CD4-positive, alpha-beta T cell treated with Interleukin-6 at 100 ng/mL for 8 hours (primary cell): ENCODE measurements at places on chromosomes 3 and 15.
A peak's percentile ranks its signal among the peaks of the same experiment; 100 is the strongest.

- DNase-seq: no peak
Measured at GRCh38 chr15:41401904-41402267, 410 bp downstream of the NDUFAF1 start.

GRCh38 chr3:64595253-64595694, 92.5 kb downstream of the ADAMTS9 start:
- no peak for DNase-seq

DNA sequence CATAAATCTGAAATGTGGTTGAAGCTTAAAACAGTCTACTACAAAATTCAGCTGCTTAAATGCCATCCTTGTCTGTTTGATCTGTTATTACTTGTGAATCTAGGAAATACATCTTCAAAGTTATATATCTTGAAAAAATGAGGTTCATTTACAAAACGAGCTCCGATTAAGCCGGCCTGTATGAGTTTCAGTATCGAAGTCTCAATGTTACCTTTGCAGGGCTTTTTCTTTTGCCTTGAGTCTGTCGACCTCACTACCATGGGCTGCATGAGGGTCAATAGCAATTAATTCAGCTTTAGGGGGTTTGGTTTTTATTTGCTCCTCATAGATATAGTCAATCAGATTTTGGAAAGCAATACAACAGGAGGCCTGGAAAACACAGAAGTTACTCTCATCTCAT, 23.2 kb downstream of the ERICH6 start:
- no peak for DNase-seq

DNA sequence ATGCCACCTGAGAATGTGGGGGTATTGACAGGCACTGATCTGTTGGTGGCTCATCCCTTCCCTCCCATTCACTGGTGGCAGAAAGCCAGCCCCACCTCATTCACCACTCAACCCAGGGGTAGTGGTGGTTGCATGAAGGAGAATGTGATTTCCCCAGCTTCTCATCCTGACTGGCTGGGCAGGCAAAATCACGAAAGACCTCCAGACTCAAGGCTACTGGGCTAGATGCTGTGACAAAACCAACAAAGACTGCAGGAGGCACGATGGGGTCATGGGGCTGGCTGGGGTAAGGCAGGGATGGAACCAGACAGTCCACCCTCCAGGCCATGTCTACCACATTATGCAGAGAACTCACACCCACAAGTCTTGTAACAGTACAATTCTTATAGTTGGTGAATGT, 33.9 kb downstream of the FSTL1 start:
- no peak for DNase-seq

DNA sequence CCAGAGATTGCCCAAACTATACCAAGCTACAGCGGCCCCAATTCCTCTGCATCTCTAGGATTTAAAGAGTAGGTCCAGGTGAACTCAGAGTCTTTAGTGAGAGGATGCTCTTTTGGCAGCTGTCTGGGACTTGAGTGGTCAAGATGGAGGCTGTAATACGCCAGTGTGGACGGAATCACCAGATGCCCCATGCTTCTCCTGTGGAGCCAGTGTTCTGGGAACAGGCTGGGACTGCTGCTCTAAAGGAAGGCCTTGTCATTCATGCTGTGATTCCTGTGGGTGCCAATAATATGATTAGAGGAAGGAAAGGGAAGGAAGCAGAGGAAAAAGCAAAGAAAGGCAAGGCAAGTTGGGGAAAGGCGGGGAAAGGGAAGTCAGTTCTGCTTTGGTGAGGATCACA, 17.4 kb upstream of the NOX5 start:
- no peak for DNase-seq

DNA sequence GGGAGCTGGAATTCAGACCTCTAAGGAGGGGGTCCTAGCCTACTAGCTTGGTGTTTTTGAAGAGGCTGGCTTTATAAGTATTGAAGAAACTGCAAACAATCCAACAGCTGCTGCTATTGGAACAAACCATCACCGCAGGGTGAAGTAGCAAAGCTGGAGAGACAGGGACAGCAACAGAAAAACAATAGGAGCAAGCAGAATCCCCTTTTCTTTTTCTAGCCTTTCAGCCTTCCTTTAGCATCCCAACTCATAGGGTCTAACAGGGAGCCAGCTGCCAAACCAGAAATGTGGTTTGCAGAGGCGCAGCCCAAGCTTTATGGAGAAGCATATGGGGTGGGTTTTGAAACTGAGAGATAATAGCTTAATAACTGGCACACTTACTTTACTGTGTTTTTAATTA, 106.2 kb upstream of the CHMP2B start:
- DNase-seq: no peak

DNA sequence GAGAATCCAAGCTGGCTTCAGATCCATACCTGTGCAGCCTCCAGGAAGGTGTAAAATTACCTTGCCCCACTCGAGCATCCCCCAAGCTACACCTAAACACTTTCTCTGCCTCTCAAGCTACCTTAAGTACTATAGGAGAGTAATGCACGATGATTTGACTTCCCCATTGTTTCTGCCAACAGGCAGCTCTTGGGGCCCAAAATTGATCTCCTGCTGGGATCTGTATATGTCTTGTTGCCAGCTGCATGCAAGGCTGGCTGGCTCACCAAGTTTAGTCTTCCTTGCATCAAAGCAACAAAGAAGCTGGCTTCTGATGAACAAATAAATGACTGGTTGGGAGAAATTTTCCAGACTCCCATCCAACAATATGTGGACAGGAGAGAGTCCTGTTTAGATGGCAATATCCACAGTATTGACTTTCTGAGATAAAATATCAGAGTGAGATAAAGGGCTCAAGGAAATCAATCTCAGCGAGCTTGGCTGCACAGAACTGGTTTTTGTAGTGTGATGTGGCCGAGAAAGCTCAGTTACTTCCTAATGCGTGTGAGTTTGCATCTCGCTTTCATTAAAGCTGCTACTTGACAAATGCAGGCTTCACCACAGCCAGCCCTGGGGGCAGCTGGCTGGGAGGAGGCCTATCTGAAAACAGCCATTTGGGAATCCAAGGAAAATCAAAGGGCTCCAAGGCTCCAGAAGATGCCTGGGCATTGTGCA, 140.7 kb downstream of the MINAR1 start:
- DNase-seq: no peak

DNA sequence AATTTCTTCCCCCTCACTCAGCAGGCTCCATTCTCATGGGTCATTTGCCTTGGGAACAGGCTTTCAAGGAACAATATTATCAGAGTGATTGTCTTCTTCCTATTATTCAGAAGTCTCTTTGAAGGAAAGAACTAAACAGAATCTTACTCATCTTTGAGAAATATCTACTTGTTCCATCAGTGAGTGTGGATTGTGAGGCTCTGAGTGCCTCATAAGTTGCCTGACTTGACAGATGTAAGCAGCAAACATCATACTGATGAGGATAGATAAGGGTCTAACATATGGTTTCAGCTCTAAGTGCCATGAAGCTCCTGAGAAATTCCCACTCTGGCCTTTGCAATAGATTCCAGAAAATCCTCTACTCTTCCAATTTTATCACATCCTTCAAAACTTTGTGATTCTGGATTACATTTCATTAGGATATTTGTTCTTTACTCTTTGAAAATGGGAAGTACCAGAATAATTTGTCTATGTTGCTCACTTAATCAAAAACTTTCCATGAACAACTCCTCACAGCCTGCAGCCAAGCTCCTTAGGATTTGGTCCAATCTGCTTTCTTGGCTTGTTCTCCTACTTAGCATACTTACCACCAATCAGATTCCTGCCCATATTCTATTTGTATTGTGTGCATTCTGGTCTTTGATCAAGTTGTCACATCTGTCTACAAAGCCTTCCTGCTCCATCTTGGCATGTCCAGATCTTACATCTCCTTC, 120.1 kb downstream of the RPL22L1 start:
- no peak for DNase-seq

GRCh38 chr3:71067977-71068654, 515.4 kb downstream of the FOXP1 start:
- DNase-seq: peak; percentile 24

DNA sequence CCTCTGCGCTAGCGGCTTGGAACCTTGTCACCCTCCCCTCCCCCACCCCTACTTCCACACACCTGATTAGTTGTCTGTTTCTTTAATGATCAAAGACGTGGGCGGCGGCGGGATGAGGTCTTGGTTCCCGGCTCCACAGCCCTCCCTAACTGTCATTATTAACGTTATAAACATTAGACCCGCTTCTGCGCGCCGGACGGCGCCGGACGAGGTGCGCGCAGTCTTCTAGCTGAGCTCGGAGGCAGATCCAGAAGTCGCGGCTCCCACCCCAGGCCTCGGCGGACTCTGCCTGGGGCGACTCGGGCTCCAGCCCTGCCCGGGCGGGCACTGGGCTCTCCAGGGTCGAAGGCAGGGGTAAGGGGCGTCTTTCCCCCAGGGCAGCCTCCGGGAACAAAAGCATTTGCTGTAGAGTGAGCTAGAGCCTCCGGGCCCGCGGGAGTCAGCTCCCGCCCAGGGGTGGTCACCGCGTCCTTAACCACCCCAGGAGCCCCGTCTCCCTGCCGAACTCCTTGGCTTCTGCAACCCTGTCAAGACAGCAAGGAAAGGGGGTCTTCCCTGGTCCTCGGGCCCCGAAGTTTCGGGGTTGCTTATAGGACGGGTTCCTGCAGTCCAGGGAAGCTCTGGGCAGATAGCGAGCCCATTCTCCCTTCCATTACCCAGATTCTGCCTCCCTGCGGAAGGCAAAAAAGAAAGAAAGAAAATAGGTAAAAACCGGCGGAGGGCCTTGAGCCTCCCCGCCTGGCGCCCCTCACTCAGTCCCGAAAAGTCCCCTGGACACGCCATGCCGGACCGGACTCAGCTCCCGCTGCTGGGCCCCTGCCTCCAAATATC, 2.2 kb upstream of the ISLR2 start:
- no peak for DNase-seq

DNA sequence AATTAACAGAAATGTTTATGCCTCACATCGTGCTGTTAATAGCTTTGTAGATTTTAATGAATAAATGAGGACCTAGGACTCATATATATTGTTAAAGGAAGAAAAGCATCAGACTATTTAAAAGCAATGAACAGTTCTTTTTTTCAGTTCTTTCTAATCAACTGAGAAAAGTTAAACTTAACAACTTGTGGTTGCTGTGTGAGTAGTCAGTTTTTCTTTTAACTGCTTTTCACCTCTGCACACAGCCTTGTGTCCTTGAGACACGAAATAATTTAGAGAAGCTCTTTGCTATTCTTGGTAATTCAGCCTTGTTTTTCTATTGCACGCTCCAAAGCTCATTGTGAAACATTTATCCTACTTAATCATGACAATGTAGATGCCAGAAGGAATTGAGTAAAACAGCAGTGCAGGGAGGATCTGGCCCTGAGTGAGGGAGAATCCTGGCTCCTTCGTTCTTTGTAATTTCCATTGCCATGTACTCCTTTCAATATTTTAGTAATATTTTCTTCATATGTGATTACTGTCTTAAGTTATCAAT, 499.0 kb downstream of the PYDC2 start:
- no peak for DNase-seq

DNA sequence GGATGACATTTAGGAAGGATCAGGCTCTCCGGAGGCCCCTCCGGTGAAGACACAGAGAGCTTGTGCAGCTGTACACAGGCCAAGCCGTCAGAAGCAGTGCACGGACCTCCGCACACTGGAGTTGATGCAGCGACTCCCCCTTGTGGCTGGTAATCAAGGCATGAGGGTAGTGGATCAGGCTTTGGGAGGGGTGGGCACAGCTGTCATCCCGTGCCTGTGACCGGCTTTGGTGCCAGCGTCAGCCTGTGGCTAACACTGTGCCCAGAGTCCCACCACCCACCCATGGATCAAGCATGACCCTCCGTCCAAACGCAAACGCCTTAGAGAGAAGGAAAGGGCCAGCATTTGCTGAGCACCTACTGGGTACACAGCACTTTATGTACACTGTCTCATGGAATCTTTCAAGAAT, 8.2 kb upstream of the GRIP2 start:
- DNase-seq: peak; percentile 27

- DNase-seq: peak; percentile 8
Measured at GRCh38 chr15:65212097-65212496, 824 bp upstream of the CILP start.

DNA sequence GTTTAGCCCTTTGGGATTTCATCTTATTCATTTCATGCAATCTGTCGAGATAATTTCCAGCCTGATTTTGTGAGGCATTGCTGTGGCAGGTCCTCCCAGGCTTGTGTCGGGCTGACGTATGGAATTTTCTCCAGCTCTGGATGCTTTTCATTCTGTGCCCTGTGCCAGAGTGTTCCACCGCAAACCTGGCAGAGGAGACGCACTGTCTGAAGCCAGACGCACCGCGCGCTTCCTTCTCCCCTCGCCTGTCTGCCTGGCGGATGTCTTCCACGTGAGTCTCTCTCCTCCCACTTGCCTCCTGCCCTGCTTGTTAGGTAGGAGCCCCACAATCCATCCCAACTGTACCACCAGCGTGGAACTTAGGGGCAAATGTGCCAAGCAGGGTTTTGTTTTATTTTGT, 20.1 kb upstream of the GLCE start:
- DNase-seq: no peak

DNA sequence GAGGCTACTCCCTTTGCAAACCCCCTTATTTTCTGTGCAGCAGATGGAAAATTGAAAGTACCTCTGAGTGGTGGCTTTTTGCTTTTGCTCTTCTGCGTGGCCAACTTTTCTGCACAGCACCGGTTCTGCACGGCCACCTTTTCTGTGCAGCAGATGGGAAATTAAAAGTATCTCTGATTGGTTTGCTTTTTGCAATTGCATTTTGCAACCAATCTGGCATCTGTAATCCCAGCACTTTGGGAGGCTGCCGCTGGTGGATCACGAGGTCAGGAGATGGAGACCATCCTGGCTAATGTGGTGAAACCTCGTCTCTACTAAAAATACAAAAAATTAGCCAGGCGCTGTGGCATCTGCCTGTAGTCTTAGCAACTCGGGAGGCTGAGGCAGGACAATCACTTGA, 79.5 kb upstream of the CHMP2B start:
- no peak for DNase-seq

DNA sequence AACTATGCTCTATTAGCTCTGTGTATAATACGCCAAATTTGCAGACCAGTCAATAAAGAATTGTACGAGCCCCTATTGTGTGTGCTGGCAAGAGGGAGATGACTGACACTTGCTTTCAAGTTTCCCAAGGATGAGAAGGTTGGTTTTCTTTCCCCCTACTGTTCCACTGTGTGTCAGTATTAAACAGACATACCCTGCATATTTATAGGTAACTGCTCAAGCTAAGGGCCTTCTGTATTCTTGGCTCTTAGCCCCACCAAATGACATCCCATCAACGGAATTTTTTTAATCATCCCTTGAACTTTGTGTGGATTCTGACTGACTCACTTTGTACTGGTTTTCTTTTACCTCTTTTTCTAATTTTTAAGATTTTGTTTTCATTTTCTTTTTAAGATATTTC, 60.6 kb upstream of the GYG1 start:
- DNase-seq: no peak

DNA sequence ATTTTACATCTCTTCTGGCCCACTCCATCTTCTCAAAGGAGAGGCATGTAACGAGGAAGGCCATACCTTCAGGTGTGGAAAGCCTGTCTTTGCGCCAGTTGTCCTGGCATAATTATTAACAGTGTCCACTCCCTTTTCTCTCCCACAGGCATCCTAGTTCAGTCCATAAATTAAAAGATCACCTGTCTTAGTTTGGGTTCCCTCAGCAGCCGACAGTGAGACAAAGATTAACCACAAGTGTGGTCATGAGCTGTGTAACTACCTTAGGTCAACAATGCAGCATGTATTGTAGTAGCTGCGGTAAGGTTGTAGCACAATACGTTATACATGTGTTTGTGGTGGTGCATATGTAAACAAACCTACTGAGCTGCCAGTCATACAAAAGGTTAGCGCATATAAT, 103.3 kb upstream of the GALNT15 start:
- DNase-seq: no peak
